ENCODE measurements at places on chromosomes 12 and 14.

DNA sequence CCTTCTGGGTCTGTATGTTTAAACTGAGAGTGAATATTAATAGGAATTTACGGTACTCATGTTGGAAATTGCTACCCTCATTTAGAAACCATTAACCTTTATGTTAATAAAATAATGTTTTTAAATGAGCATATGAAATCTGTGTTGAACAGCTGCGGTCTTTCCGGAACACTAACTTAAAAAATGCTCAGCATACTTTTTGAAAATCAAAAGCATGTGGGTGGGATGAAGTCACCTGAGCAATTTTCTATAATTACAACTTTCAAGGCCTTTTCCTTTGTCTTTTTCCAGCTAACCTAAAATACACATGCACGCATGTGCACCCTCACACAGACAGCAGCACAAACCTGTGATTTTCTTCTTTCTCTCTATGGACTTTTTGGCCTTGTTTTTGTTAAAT lies 39.8 kb downstream of the BORCS5 start:
- DNase-seq: no peak

GRCh38 chr12:106301611-106302321 lies 767 bp upstream of the TCP11L2 start:
- DNase-seq: peak; percentile 31

- DNase-seq: no peak
These were observed 54.0 kb upstream of the BBS10 start for GRCh38 chr12:76402259-76402658.

- DNase-seq: no peak
These were observed 68.8 kb downstream of the CLMN start for GRCh38 chr14:95250936-95251335.

GRCh38 chr12:2642896-2643425 lies 151.8 kb upstream of the FKBP4 start:
- DNase-seq: no peak

DNA sequence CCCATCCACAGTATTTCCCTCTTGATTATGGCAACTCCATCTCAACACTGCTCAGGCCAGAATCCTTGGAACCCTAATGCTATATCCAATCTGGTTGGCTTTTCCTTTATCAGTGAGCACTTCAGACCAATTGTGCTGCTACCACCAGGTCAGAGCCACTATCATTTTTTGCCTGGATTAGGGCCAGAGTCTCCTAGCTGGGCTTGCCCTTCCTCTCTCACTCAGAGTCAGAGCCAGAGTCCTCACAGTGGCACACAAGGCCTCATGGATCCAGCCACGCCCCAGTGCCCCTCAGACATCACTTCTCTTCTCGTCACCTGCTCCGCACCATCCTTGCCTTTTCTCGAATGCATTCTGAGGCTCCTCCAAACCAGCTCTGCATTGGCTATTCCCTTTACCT lies 211.1 kb downstream of the ANO6 start:
- no peak for DNase-seq

DNA sequence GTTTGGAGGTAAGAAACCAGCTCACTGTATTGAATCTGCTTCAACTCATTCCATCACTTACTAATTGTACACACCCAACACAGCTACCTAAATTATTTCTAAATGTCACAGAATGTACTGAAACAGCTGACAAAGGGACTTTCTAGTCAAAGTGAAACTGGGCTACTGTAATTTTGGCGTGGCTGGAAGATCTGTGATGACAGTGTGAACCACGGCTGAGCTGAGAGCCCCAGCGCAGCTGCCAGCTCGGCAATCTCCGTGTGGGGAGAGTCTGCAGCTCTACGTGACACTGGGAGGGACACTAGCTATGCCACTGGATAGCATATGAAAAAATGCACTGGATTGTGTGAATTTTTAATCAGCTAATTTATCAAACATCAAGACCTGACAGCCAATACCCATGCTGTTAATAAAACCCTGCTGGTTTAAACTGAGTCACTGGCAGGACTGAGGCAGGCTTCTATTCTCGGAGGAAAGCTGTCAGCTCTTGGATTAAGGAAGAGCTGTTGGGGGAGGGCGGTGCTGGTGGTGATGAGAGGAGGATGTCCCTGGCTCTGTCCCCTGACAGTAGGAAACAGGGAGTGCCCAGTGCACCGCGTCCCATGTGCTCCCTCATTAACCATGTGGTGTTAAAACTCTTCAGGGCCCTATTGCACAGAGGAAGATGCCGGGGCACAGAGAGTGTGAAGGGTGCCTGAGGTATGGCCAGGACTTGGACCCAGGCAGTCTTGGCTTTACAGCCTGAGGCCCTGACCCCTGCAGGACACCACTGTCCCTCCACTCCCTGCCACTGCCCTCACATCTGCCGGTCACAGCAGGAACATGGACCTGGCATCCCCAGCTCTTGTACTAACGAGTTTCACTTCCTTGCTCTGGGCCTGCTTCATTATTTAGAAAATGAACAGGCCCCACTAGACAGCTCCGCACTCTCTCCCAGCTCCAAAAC lies 13.3 kb downstream of the SLC15A4 start:
- DNase-seq: no peak

Data from NCI-H1092 treated with DMSO at 0.1 percent for 48 hours (cell line).